Endodermal cell (in vitro differentiated cells): ENCODE measurements at places on chromosomes 1 and 21. TPM values are rescaled to one million over a fixed set of nuclear protein-coding genes. Genes with fewer than 3 reads are reported as not detected.

The RNU1-1 gene
- total RNA-seq = 2,322 to 3,611 TPM (median 3,596 TPM) in 3 replicates

The MYBPHL gene
- total RNA-seq = not detected in 3 replicates

The FAM131C gene
- 0.50 and 0.66 TPM in 2 replicates for total RNA-seq

The EXTL1 gene
- total RNA-seq = 2.5 and 3.3 TPM in 2 replicates

The KRTAP10-11 gene
- total RNA-seq = not detected in 2 replicates

The FMO2 gene
- not detected in 3 replicates for total RNA-seq

The TRIM63 gene
- total RNA-seq = not detected in 2 replicates

The C1orf87 gene
- total RNA-seq = not detected in 2 replicates

The PRAMEF5 gene
- not detected in 2 replicates for total RNA-seq

The NTRK1 gene
- total RNA-seq = 0.82 to 1.6 TPM (median 0.97 TPM) in 3 replicates

The CALML6 gene
- 0.89 to 1.2 TPM (median 0.97 TPM) in 3 replicates for total RNA-seq

The KRTAP23-1 gene
- total RNA-seq = not detected in 3 replicates

The TDRD5 gene
- total RNA-seq = 0.44 to 0.64 TPM (median 0.52 TPM) in 3 replicates

The FCRL1 gene
- not detected in 2 replicates for total RNA-seq

The BRDT gene
- total RNA-seq = 0.92 to 3.6 TPM (median 2.3 TPM) in 3 replicates

The SPRR2B gene
- total RNA-seq = not detected in 3 replicates

The CLEC20A gene
- total RNA-seq = 0.61 and 1.5 TPM in 2 replicates

The SLC6A9 gene
- 10.5 and 11.4 TPM in 2 replicates for total RNA-seq

The LRRC53 gene
- not detected in 2 replicates for total RNA-seq

The SDC3 gene
- 76.5 and 94.1 TPM in 2 replicates for total RNA-seq

The RUNX1 gene
- total RNA-seq = 1.9 and 2.8 TPM in 2 replicates

The CLCA1 gene
- 0.12 to 0.63 TPM (median 0.60 TPM) in 3 replicates for total RNA-seq

The CA6 gene
- not detected in 3 replicates for total RNA-seq

The PODN gene
- 0.56 to 3.0 TPM (median 2.8 TPM) in 3 replicates for total RNA-seq

The FALEC gene
- 1.6 TPM in 1 of 3 replicates, not detected in the others for total RNA-seq

The LENEP gene
- total RNA-seq = not detected in 3 replicates

The TEDDM1 gene
- total RNA-seq = not detected in 3 replicates

The BATF3 gene
- 4.0 and 4.5 TPM in 2 replicates for total RNA-seq

The OR6K6 gene
- total RNA-seq = not detected in 2 replicates

The TRABD2B gene
- total RNA-seq = 23.7 to 24.4 TPM (median 24.4 TPM) in 3 replicates

The URB2 gene
- total RNA-seq = 3.1 to 19.2 TPM (median 18.6 TPM) in 3 replicates

The ACTA1 gene
- total RNA-seq = 8.0 to 11.5 TPM (median 8.2 TPM) in 3 replicates

The TNFAIP8L2 gene
- not detected in 2 replicates for total RNA-seq

The MATN1 gene
- total RNA-seq = 0.18 TPM in 1 of 2 replicates, not detected in the other

The SPATA46 gene
- not detected in 3 replicates for total RNA-seq

The KCNE2 gene
- 0.52 and 0.59 TPM in 2 replicates for total RNA-seq

The KCNK2 gene
- total RNA-seq = 0.15 and 0.29 TPM in 2 replicates

The CFHR1 gene
- total RNA-seq = not detected in 2 replicates

The PLPPR4 gene
- total RNA-seq = 0.20 and 0.32 TPM in 2 replicates

The OR14K1 gene
- total RNA-seq = not detected in 3 replicates

The CBS gene
- total RNA-seq = 239 and 272 TPM in 2 replicates

The GBP6 gene
- total RNA-seq = 0.25 TPM in 1 of 3 replicates, not detected in the others

The TMEM39B gene
- 10.2 to 25.5 TPM (median 11.0 TPM) in 3 replicates for total RNA-seq

The HLX gene
- total RNA-seq = 3.9 and 5.0 TPM in 2 replicates

The OR2T33 gene
- total RNA-seq = 0.36 TPM in 1 of 3 replicates, not detected in the others
